ENCODE measurements at places on chromosomes 3 and 15.
A peak's percentile ranks its signal among the peaks of the same experiment; 100 is the strongest.

GRCh38 chr15:34753236-34753894 is 1.4 kb downstream of the GJD2 start:
- peak; percentile 42 for DNase-seq

GRCh38 chr3:43957553-43957952 is 266.8 kb downstream of the ABHD5 start:
- no peak for DNase-seq

GRCh38 chr3:65483480-65483879 is 555.2 kb downstream of the MAGI1 start:
- peak; percentile 82 for DNase-seq

DNA sequence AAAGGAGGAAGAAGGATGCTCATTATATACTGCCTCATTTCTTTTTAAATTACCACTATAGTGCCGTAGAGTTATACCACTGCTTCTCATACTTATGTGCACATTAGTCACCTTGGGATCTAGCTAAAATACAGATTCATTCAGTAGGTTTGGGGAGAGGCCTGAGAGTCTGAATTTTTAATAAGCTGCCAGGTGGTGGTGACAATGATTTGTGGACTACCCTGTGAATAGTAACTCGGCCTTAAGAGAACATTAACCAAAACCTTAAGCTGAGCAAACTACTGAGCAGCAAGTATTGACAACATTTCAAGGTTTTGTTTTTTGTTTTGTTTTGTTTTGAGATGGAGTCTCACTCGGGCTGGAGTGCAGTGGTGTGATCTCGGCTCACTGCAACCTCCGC is 19.8 kb downstream of the UBA5 start:
- DNase-seq: no peak

DNA sequence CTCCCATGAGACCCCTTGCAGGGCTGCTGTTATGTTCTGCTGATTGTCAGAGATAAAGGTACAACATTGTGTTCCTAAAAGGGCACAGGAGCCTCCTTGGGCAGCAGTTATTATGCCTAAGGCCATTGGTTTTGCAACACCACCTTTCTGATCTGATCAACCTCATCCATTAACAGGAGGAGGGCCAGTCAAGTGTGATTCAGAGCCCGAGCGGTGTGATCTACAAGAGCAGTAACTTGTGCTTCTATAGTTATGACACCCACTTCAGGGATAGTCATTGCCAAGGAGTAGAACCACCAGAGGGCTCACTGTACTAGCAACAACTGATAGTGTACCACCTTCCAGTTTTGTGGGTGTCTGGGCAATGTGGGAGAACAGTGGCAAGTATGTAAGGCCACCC is 1457.9 kb upstream of the CADM2 start:
- DNase-seq: no peak

DNA sequence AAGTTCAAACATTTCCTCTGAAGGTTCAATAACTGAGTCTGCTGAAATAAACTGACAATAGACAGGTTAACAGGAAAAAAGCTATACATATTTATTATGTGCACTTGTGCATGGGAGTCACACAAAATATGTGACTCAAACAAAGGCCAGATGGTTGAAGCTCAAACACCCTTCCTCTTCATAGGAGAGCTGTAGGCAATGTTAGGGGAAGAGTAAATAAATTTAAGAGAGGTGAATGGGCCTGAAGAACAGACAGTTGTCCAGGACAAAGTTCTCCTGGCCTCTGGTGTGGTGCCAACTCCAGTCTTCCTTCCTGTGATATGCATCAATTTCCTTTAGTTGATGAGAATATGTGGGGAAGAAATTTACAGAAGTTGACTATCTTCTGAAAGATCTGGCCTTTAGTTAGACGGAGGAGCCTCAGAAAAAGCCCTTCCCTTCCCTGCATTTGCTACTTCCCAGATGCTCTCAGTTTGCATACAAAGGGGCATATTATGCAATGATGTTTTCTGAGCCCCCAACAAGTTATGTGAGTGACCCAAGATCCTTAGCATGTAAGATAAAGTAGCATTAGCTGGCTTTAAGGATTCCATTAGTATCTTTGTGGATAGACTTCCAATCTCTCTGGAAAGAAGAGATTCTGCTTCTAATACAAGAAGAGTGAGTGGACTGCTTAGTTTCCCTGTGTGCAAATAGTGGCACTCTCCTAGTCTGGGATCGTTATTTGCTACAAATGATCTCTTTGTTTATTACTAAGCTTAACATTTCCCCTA is 96.4 kb upstream of the IGSF10 start:
- DNase-seq: no peak

DNA sequence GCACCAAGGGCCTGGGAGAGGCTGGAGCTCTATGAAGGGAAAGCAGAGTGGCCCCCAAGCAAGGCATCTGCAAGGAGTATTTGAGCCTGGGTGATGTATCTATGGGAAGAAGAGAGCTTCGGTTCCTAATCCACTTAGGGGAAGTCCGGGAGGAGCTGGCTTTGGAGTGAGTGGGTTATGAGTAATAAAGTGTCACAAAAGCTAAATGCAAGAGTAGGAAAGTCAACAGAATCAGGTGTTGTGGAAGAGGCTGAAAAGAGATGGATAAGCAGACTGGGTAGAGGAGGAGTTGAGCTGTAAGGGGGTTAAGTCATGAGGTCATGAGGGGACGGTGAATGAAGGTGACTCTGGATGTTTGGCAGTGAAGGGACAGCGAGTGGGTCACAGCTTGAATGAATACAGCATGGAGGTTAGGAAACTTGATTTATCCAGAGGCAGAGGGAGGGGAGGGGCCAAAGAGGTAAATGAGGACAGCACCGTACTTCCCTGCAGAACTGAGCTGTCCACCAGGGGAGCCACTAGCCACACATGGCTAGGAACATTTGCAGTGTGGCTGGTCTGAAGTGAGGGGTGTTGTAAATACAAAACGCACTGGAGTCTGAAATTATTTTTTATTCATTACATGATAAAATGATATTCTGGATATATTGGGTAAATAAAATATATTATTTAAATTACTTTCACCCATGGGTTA is 83.3 kb downstream of the ADCY5 start:
- no peak for DNase-seq

DNA sequence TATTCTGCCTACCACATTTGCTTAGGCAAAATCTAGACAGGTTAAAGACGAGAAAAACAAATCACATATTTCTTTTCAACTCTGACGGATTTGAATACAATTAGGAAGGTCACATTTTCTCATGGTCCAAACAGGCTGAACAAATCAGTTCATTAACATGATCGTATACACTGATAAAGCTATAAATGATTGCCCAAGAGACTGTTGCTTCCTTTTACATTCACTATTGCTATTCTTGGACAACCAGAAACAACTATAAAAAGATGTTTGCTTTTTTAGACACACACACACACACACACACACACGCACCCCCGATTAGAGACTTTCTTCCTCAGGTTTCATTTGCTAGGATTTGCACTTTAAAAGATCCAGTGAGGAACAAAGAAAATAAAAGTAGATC is 122.3 kb upstream of the BHLHE40 start:
- DNase-seq: no peak
